Cardiac muscle cell (in vitro differentiated cells and primary cell): ENCODE measurements at places on chromosomes 5 and 9. TPM values are rescaled to one million over a fixed set of nuclear protein-coding genes. Genes with fewer than 3 reads are reported as not detected.

Gene TAF11L10
- total RNA-seq, result not detected in 2 replicates

Gene LIX1
- total RNA-seq, result 68.1 and 108 TPM in 2 replicates

Gene DNAI1
- 0.95 and 1.6 TPM in 2 replicates for total RNA-seq

Gene NTNG2
- 3.1 and 3.5 TPM in 2 replicates for total RNA-seq

Gene INSYN2B
- 3.9 and 9.3 TPM in 2 replicates for total RNA-seq

GRCh38 chr5:6728011-6728794 is 15.0 kb downstream of the TENT4A start:
- DNase-seq, result no peak

DNA sequence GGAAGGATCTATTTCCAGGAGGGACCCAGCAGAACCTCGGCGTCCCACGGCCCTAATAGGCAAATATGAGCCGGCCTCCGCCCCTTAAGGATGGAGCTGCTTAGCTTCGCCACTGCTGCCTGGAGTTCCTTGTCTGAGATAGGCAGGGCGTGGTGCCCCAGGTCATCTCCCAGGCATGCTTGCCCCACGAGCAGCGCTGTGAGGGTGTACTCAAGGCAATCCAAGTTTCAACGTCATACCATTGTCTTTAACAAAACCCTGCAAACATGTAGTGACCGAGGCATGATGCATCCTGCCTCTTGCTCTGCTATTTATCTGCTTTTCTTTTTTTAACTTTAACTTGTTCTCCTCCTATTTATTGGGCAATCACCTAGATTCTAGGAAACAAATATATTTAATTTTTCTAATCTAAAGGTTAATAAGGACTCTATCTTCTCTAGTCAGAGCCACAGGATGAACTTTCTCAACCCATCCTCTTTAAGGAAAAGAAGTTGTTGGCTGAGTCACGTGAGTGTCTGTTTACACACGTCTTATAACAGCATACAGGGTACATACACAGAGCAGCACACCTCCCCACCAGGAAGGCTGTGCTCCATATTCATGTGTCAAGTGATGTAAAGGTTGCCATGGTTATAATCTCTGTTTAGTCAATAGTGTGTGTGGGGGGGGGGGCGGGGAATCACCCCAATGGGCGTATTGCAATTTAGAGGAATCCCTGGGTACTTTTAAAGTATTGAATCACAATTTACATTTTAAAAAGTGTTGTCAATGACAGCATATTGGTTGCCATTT is 27.3 kb upstream of the ZSWIM6 start:
- no peak for DNase-seq

GRCh38 chr5:56164376-56164775 is 68.8 kb downstream of the ANKRD55 start:
- no peak for DNase-seq

GRCh38 chr5:151154931-151155774 is 2.4 kb downstream of the ANXA6 start:
- DNase-seq, result no peak

DNA sequence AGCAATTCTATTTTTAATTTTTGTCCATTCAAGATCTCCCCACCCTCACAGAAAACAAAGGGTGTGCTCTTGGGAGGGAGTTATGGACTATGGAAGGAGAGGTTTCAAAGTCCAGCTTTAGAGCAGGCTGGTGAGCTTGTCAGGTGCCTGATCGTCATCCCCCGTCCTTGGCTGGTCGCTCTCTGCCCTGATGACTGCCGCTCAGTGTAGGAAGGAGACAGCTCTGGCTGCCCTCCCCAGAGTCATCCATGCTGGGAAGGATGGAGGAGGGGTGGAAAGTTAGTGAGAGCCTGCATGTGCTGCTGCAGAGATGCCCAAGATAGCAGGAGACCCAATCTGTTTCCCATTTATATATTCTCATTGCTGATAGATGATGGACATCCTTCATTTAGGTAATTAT is 96.6 kb downstream of the NLN start:
- no peak for DNase-seq

- no peak for DNase-seq
Observed at GRCh38 chr5:14928661-14929060, 57.1 kb upstream of the ANKH start.

- no peak for DNase-seq
Observed at GRCh38 chr9:81656004-81656403, 33.3 kb downstream of the TLE1 start.

GRCh38 chr5:52870448-52870847 is 82.7 kb downstream of the ITGA1 start:
- DNase-seq, result peak; percentile 50

DNA sequence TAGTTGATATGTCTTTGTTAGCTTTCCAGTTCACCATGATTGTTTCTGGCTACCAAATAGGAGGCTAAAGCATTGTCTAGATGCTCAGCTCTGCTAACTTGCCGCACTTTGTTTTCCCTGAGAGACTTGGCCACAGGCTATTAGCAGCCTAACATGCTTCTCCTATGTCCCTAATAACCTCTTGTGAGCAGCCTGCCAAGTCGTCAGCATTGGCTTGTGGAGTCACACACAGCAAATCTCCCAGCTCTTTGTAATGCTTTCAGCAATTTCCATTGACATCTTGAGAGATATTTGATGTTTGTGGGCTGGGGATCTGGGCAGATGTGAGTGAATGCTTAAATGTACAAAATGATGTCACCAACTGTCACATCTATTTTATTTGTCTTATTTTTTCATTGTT is 346.9 kb downstream of the KDM4C start:
- peak; percentile 36 for DNase-seq

DNA sequence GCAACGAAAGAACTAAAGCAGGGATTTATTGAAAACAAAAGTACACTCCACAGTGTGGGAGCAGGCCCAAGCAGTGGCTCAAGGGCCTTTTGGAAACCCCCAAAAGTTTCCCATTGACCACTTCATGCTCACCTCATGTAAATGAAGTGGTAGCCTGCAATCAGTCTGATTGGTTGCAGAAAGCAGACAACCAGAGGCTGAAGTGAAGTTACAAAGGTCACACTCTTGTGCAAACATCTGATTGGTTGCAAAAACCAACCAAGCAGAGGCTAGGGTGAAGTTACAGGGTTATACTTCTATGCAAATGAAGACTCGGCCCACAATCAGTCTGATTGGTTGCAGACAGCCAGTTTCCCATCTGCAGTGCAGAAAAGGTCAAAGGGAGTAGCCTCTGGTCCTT is 258.0 kb downstream of the YTHDC2 start:
- DNase-seq, result no peak

- DNase-seq, result no peak
Observed at GRCh38 chr9:127543221-127543620, 68.9 kb upstream of the STXBP1 start.
